Stimulated activated CD4-positive, alpha-beta T cell treated with anti-CD3 and anti-CD28 coated beads, Interleukin-1b, Interleukin-23, amount 100 ng/mL, for 1 hour (primary cell): ENCODE measurements at places on chromosomes 2 and 18.
A peak's percentile ranks its signal among the peaks of the same experiment; 100 is the strongest.

DNA sequence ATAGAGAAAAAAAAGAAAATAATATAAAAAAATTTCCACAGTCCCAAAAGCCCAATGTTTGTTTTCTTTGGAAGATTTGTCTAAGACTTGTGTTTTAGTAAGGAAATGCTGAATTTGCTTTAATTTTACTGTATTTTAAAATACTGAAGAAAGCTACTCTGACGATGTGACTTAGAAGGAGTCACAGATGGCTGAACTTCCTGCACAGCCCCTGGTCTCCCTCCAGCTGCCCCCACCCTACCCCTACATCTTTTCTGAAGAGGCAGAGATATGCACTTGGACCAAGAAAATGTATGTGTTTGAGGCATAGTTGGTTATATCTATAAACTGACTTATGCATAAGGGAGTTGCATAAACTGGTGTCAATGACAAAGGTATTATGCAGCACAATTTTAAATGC, 172.3 kb downstream of the CDH2 start:
- DNase-seq, result no peak

- DNase-seq, result no peak
These were observed 6.7 kb downstream of the CYP27A1 start for GRCh38 chr2:218788529-218789255.

- DNase-seq, result peak; percentile 80
These were observed 1.1 kb upstream of the DUSP2 start for GRCh38 chr2:96146153-96146880.

- no peak for DNase-seq
These were observed 1624.2 kb downstream of the LRP1B start for GRCh38 chr2:140506606-140507005.

GRCh38 chr18:3447068-3447894, 2.7 kb upstream of the TGIF1 start:
- DNase-seq, result no peak

GRCh38 chr2:220556658-220557057, 929.2 kb downstream of the SLC4A3 start:
- no peak for DNase-seq

GRCh38 chr18:69838003-69838402, 109.7 kb downstream of the CD226 start:
- DNase-seq, result no peak

DNA sequence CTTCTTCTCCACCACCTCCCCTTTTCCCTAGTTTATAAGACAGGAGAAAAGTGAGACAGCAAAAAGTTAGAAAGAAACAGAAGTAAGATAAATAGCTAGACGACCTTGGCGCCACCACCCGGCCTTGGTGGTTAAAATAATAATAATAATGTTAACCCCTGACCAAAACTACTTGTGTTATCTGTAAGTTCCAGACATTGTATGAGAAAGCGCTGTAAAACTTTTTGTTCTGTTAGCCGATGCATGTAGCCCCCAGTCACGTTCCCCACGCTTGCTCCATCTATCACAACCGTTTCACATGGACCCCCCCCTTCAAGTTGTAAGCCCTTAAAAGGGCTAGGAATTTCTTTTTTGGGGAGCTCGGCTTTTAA, 1.5 kb upstream of the BUB1 start:
- no peak for DNase-seq

GRCh38 chr2:237491515-237492118, 4.6 kb downstream of the MLPH start:
- no peak for DNase-seq
